CD4-positive, alpha-beta T cell treated with Interleukin-4 for 4 hours (primary cell): ENCODE measurements at places on chromosomes 16 and 17.

DNA sequence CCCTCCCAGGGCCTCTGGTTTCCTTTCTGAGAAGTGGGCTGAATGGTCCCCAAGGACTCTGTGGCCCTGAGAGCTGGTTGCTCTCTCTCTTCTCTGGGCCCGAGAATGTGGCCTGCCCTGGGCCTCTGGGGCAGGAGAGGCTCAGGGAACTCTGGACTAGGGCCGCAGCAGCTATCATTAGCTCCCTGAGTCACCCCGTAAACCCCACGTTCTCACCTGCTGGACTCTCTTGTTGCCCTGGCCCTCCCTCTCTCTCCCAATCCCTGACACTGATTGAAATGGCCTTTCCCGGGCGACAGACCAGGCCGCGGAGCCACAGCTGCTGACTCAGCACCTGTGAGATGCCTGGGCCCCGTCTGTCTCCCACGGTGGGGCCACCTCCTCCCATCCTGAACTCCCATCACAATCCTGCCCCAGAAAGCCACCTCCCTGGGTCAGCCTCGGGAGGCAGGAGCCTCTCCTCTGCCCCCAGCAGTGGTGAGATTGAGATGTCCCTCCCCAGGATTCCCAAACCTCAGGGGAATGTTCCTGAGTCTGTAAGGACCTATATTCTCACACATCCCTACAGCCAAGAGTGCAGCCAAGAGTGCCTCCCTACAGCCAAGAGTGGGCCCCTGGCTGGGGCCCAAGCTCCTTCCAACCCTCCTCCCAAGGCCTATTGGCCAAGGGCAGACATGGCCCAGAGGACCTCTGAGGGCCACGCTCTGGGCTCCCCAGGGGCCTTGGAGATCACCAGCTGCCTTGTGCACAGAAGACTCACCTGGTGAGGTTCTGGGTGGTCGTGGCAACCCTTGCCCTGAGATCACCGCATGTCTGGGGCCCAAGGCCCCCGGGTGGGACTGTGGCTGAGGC lies 470 bp downstream of the TRPV3 start:
- DNase-seq, result no peak

GRCh38 chr17:28889996-28890395 lies 7.5 kb downstream of the FLOT2 start:
- DNase-seq, result no peak

DNA sequence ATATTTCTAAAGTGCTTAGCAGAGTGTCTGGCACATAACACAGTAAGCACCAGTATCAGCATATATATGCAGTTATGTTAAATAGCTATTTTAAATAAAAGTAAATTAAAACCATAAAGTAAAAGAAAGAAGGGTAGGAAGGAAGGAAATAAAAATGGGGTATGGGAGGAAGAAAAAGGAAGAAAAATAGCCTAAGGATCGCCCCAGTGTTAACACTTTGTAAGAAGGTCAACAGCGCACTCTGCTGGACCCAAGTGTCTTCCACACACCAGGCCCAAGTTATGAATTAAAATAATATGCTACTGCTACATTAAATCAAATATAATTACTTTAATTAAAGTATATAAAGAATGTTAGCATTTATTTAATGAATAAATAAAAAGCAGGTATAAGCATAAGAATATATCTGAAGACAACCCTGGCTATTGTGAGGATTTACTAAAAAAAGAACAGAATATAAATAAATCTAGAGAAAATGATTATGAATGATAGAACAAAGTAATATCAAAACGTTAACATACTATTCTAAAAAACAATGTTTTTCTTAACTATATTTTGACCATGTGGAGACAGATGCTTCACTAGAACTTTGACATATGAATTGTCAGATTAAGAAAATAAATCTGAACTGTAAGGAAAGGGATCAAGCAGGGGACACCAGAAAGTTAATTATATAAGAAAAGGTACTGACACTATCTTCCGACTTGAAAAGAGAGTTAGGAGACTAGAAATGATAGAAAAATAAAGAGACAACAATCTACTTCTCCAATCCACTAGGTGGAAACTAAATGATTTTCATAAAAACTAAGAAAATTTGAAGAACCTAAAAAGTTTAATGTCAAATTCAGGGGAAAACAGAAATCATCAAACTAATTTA lies 25.9 kb downstream of the BRIP1 start:
- peak; percentile 48 for DNase-seq

GRCh38 chr16:4277987-4278513 lies 5.2 kb upstream of the TFAP4 start:
- no peak for DNase-seq

DNA sequence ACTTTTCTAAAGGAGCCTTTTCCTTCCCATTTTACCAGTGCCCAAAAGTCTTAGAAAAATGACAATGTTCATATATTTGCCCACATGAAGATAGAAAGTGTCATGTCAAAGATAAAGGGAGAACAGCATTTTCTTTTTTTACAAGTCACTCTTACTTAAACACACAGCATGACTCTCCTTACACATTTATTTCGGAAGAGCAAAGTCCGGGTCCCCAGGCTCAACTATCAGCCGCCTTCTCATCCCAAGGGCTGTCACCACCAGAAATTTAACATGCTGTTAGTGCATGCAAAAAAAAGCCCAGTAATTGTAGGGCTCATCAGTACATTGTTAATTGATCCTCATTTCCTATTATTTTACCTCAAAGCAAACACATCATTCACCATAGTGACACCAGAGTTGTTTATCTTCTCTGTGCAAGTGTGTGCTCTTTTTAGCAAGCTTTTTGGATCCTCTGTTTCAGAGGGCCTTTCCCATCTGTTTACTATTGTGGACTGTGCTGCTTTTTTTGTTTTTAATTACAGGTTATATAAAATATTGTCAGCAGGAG lies 560.3 kb downstream of the WWOX start:
- DNase-seq, result no peak

DNA sequence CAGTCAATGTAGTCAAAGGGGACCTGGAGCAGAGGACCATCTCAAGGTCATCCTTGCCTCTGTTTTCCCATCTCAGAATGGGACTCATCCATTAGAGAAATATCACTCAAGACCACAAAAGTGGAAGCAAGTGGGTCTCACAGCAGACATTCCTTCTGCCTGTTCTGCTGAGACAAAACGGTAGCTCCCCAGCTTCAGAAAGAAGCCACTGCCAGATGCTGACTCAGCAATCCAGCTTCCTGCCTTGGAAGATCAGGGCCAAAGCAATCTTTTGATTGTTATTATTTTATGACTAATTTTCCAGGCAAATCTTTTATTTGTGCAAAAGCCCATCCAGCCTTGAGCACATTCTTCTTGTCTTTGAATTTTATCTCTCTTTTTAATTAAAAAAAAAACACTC lies 86.8 kb downstream of the CCT6B start:
- DNase-seq, result no peak

- no peak for DNase-seq
Observed at GRCh38 chr17:74795327-74796020, 19.3 kb upstream of the NAT9 start.

GRCh38 chr16:87800497-87800896 lies 34.7 kb upstream of the KLHDC4 start:
- DNase-seq, result no peak

GRCh38 chr17:64008346-64008745 lies 10.2 kb downstream of the PRR29 start:
- no peak for DNase-seq

GRCh38 chr16:9159839-9160550 lies 68.6 kb downstream of the HAPSTR1 start:
- DNase-seq, result no peak

- DNase-seq, result no peak
Observed at GRCh38 chr16:86498671-86499439, 11.5 kb upstream of the FOXF1 start.

DNA sequence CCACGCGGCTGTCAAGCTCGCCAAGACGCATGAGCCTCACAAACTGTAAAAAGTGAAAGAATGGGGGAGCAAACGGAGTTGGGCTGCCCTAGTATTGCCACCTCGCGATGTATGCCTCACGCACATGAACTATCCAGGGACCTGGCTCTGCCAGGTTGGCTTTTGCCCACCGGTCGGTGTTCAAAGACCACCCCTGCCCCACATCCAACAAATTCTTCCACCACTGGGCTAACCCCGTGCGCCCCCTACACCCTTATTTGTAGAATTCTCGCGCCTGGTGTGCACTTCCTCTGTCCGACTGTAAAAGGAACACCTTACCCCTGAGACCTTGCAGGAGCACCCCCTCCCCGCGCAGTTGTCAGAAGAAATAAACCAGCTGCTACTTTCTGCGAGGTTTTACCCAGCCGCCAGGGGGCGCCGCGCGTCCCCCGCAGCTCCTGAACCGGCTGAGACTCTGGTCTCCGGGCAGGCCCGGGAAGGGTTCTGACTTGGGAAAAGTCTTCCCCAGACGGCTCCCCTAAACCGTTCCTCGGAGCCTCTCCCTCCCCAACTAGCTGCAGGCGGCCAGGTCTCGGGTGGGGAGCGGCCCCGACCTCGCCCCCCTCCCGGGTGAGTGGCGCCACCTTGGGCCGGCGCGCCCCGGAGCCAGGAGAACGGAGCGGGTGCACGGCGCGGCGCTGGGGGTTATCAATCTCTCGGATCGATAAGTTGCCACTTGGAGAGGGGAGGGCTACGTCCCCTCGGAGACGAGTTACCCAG lies 1.7 kb upstream of the ZNF423 start:
- DNase-seq, result peak; percentile 27

- DNase-seq, result no peak
Observed at GRCh38 chr17:1126801-1127550, 52.8 kb downstream of the ABR start.

GRCh38 chr16:192686-193085 lies 12.4 kb downstream of the HBQ1 start:
- DNase-seq, result no peak

GRCh38 chr16:9235867-9236266 lies 144.4 kb downstream of the HAPSTR1 start:
- no peak for DNase-seq

- DNase-seq, result no peak
Observed at GRCh38 chr17:19247473-19247872, 10.3 kb downstream of the EPN2 start.

- DNase-seq, result no peak
Observed at GRCh38 chr16:48535369-48535787, 74.6 kb downstream of the N4BP1 start.

GRCh38 chr17:50141026-50141744 lies 9.3 kb downstream of the PPP1R9B start:
- no peak for DNase-seq

DNA sequence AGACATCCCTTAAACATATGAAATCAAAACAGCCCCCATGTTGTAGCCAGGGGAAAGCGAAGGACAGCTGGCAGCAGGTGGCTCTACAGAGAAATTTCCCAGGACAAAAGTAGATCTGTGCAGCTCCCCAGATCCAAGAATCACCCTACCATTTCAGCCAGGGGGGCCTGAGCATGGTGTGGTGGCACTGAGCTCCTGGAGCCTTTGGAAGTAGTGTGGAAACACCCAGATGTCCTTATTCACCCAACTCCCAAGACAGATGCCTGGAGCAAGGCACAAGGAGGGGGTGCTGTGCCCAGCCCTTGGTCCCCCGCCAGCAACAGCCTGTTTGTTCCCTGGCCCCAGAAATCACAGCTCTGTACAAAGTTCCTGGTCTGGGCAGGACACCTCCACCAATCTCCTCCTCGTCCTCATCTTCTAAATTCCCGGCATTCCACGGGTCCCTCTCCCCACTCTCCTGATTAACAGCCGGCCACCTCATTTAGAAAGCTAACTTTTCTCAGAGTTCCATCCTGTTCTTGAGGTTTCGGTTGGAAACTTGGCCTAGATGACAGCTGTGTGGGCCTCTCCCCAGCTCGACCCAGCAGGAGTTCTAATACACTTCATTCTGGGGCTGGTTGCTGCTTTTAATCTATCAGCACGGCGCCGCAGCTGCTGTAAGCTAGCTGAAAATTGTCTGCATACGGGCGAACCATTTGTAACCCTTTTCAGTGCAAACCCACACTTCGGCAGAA lies 191.1 kb downstream of the C16orf78 start:
- DNase-seq, result no peak

- no peak for DNase-seq
Observed at GRCh38 chr16:54212893-54213292, 73.7 kb downstream of the IRX3 start.

DNA sequence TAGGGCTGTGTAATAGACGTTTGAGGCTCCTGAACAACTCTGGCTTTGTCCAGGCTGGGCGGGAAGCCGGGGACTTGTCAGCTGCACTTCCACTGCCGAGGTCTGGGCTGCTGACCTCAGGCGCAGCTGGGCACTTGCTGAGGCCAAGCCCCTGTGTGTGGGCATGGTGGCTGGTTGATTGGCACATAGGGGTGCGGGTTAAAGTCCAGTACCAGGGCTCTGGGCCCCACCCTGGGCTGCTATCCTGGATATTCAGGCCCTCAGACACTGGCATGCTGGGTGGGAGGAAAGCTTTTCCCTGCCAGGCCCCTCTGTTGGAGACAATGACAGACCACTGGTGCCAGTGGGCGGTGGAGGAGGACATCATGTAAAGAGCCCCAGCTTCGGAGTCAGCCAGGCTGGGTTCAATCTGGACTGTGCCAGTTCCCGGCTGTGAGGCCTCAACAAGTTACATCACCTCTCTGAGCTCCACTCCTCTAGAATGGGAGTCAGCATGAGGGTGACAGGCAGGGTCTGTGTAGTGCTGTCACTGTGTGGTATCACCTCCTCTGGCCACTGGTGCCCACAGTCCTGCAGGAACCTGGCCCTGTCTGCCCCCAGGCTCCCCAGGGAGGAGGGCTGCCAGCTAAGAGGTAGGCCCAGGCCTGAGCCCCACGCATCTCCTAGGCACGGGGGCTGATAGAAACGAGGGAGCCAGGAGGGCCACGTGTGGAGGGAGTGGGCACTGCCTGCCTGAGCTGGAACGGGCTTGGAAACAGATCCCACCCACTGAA lies 42.5 kb downstream of the PSME3IP1 start:
- no peak for DNase-seq

- DNase-seq, result no peak
Observed at GRCh38 chr17:33451221-33451620, 158.1 kb upstream of the ASIC2 start.

GRCh38 chr16:61820398-61820797 lies 215.8 kb downstream of the CDH8 start:
- no peak for DNase-seq

DNA sequence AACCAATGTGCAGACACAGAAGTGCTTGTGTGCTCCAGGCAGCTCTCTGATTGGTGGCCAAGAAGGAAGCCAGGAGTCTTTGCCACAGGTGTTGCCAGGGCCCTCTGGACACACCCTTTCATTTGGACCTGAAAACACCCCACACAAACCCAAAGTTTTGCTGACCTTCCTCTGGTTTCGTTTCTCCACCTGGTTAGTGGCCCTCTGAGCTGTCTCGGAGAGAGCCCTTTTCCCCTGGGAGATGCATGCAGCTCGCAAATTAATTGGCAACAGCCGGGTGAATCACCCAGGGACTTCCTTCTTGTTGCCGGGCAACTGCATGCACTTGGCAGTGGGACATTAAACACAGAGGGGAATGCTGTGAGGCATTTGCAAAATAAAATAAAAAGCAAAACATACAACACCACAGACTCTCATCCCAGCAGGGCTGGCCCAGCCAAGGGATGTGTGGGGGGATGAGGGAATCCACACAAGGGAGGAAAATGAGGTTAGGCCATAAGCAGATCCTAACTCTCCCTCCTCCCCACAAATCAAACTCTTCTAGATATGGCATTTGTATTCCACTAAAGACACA lies 286.6 kb downstream of the SOX9 start:
- DNase-seq, result no peak
